ELR (cell line): ENCODE measurements at places on chromosomes 5 and 9.

GRCh38 chr5:55847837-55848236 lies 3.3 kb upstream of the IL31RA start:
- peak; percentile 48 for DNase-seq

DNA sequence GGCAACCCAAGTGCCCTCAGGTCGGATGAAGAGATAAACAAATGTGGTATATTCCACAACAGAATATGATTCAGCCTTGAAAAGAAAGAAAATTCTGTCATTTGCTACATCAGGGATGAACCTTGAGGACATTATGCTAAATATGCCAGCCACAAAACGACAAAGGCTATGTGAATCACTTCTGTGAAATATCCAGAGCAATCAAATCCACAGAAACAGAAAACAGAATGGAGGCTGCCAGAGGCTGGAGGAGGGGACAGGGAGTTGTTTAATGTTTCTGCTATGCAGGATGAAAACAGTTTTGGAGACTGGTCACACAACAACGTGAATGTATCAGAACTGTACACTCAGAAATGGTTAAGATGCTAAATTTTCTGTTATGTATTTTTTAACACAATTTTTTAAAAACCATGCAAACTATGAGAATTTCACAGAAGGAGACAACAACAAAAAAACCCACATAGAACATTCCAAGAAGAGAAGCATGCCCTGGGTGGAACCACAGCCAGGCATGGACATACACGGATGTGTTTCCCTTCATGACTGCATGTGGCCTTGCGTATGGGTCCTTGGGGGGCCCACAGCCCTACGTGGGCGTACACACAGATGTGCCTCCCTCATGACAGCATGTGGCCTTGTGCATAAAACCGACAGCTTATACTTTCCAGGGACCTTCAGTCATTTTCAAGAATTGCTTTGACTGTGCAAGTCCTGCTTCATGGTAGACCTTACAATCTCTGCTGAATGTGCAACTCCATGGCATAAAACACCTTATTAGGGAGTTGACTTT lies 146.7 kb downstream of the ROR2 start:
- peak; percentile 41 for DNase-seq

- no peak for DNase-seq
Measured at GRCh38 chr5:62977661-62978060, 399.0 kb downstream of the LRRC70 start.

- peak; percentile 97 for DNase-seq
Measured at GRCh38 chr9:76818271-76818670, 54.0 kb downstream of the PCA3 start.

- no peak for DNase-seq
Measured at GRCh38 chr5:178786417-178786816, 56.0 kb upstream of the ZNF354A start.

GRCh38 chr5:180438785-180439780 lies 55.1 kb upstream of the CNOT6 start:
- no peak for DNase-seq

DNA sequence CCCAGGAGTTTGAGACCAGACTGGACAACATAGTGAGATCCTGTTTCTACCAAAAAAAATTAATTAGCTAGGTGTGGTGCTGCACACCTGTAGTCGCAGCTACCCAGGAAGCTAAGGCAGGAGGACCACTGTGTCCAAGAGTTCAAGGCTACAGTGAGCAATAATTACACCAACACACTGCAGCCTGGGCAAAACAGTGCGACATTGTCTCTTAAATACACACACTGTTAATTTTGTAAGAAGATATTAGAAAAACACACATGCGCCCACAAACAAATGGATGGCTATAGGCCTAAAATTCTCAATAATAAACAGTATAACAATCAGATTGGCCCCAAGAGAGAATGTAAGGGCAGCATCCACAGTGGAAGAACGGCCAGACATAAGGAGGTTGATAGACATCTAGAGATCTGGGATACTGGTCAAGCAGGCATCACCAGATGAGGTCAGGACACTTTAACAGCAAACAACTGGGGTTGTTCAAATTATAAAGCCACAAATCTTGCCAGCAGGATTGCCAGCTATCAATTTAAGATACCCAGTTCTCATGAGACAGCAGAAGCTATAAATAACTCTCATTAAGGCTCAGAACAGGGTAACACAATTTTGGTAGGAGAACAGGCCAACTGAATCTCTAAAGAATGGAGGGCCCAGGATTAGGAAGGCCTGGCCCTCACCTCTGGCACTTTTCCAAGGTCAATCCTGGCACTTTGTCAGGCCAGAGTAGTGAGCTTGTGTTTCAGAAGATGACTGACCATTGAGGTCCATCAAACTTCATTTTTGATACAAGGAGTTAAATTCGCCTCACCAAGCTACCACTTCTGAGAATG lies 29.5 kb downstream of the GOLPH3 start:
- no peak for DNase-seq

DNA sequence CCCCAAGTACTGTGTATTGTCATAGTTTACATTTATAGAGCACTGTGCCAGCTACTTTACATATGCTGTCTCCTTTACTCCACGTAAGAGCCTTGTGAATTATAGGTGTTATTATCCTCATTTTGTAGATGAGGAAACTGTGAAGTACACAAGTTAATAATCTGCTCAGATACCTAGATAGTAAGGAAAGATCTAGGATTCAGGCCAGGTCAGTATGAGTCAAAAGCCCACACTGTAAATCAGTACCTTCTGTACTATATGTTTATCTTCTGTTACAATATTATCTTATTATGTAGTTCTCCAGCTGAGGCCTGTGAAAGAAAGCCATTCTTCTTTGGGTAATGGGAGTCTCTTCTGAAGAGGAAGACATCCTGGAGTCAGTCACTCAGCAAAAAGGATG lies 72.4 kb upstream of the TLX3 start:
- no peak for DNase-seq

- no peak for DNase-seq
Measured at GRCh38 chr5:81803812-81804211, 52.9 kb upstream of the SSBP2 start.

GRCh38 chr5:158888206-158888605 lies 211.5 kb downstream of the EBF1 start:
- no peak for DNase-seq

- no peak for DNase-seq
Measured at GRCh38 chr9:133888048-133888808, 103.9 kb downstream of the VAV2 start.

GRCh38 chr5:93532370-93532769 lies 48.6 kb downstream of the NR2F1-AS1 start:
- DNase-seq: peak; percentile 51
